ENCODE measurements at places on chromosomes 2 and 18. TPM values are rescaled to one million over a fixed set of nuclear protein-coding genes. Genes with fewer than 3 reads are reported as not detected.

- no peak for DNase-seq
Observed at GRCh38 chr18:63177919-63178821, 141.4 kb downstream of the BCL2 start.

DNA sequence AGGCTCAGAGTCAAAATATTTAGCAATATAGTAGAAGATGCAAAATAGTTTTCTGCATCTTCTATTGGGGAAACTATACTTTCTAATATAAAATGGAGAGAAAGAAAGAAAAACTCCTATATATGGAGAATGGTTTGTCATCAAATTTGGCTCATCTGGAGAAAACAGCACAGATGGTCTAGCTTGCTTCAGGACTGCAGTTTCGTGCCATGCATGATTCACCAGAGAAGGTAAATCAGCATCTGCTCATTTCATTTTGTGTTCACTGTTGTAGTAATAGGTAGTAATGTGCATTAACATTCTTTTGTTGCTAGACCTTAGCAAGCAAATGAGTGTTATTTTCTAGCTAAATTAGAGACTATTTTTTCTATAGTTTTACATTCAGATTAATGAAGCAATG is 179.0 kb downstream of the ASXL3 start:
- no peak for DNase-seq

DNA sequence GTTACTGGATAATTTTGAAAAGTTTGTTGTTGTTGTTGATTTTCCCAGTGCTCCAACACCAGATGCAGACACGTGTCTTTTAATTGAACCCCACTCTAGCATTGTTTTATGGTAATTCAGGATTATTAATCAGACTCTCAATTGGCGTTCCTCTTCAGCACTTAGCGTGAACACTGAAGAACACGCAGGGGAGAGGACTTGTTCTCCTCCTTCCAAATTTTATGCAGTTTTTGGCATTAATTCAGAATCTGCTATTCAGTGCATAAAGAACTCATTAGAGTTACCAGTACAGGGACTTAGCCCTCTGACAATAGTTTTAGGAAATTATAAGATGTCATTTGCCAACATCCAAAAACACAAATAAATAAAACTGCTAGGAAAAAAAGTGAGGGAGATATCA is 75.5 kb downstream of the SNTG2 start:
- DNase-seq = no peak

The GKN1 gene
- not detected for total RNA-seq

The ABCG8 gene
- total RNA-seq = 0.27 TPM

DNA sequence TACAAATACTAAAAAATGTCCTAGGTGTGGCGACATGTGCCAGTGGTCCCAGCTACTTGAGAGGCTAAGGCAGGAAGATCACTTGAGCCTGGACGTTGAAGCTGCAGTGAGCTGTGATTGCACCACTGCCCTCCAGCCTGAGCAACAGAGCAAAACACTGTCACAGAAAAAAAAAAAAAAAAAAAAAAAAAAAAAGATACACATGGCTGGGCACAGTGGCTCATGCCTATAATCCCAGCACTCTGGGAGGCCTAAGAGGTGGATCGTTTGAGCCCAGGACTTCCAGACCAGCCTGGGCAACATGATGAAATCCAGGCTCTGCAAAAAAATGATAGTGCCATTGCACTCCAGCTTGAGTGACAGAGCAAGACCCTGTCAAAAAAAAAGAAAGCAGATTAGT is 13.7 kb downstream of the KANSL1L start:
- DNase-seq = no peak

DNA sequence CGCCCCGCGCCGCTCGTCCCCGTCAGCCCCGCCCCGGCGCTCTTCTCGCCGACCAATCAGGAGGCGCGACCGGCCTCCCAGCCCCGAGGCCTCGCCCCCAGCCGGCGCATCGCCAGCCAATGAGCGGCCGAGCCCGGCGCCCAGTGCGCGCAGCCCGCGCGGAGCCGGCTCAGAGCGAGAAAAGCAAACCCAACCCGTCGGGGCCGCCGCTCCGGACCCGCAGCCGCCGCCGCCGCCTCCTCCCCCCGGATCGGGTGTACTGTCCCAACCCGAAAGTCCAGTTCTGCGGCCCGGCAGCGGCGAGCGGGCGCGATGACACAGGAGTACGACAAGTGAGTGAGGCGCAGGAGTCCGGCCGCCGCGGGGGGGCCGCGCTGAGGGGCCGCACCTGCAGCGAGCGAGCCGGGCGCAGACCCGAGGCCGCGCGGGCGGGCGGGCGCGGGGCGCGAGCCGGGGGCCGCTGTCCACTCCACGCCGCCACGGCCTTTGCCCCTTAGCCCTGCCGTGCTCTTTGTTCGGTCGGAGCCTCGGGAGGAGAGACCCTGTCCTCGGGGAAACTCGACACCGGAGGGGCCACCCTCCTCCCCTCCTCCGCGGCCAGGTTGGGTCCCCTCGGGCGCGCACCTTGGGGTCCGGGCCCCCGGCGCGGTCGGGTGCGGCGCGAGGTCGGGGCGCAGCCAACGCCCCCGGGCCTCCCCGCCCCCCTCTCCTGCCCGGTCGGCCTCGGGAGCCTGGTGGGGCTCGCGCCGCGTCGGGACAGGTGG is at the start of gene GRHL1:
GRHL1 (plus strand) TSS at position 172 of the 764 bp plus-strand sequence; CDS start at position 313, 141 bp downstream.
- peak; percentile 99 for DNase-seq

GRCh38 chr2:83615511-83615910 is 843.6 kb downstream of the SUCLG1 start:
- no peak for DNase-seq

The SLC19A3 gene
- 1.8 TPM for total RNA-seq

DNA sequence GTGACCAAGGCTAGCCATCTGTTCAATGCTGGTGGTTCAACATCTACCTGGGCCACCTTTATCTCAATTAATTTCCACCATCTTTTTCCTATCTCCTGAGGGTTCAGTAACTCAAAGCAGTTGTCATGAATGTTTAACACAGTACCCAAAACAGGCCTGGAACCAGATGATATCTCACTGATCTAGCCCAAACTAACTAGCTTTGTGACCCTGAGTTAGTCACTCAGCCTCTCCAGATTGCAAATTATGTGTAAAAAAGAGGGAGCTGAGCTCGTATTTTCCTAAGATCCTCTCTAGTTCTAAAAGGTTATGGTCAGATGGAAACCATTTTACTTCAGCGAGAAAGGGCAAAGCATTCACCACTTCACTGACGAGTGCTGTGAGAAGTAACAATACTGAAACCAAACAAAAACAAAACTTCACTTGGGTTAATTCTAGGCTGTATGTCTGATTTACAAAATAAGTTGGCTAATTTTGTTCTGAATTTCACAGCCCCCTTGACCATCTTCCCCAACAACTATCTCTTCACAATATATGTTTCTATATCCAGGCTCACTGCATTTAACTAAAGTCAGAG is 14.8 kb downstream of the SPRED2 start:
- no peak for DNase-seq

The CHST9 gene
- total RNA-seq = 6.8 TPM

The MOCOS gene
- total RNA-seq = 0.09 TPM

GRCh38 chr2:217269701-217270484 is 410.0 kb upstream of the TNP1 start:
- DNase-seq = no peak

The THOC1 gene
- total RNA-seq = 135 TPM

DNA sequence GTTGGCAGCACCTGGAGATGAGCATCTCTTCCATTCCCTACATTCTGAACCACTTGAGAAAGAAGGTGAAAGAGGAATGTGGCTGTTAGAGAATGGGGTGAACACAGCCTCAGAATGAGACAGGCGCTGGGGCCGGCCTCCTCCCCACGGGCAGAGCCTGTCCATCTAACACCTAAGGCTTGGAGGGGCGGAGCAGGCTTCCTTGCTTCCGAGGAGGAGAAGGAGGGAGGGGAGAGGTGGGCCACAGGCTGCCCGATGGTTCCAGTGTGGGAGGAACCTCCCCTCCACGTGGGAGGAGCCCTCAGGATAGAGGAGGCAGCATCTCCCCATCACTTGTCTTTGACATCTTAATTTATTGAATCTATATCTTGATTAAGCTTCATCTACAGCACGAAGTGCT is 68.6 kb downstream of the CIB4 start:
- no peak for DNase-seq

The CERKL gene
- 47.5 TPM for total RNA-seq

The CMPK2 gene
- total RNA-seq = 7.0 TPM

DNA sequence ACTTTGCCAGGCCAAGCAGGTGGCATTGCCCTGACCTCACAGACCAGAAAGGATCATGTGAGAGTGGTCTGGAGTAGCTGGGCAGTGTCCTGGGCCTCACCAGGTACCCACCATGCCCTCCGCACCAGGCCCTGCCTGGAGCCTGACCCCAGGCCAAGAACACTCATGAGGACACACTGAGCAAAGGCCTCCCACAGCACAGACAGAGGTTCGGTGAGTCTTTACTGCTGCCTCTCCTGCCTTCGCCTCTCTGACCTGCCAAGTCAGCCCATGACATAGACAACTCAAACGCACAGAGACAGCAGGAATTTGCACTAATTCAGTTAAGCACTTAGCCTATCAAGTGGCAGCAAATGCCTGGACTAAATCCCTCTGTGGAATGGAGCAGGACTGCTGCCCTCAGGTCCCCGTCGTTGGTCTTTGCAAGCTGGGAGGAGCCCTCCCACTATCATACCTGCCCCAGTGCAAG is 62.5 kb downstream of the RHOB start:
- no peak for DNase-seq

DNA sequence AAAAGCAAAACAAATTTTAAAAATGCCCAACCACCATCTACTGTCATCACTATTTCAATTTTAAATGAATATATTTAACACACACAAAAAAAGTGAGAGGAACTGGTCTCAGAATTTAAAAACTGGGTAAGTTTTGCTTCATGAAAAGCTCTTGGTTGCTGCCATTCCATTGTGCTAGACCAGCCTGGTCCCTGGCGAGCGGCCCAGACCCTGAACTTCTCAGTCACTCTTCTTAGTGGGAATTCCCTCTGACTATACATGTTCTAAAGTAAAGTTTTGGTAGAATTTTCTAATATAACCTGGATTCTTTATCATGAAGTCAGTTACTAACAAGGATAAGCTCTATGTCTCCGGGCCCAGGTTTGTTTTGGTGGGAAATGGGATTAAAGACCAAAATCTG is 34.8 kb upstream of the TMEM177 start:
- DNase-seq = no peak

GRCh38 chr2:119264781-119265692 is 41.4 kb downstream of the STEAP3 start:
- peak; percentile 64 for DNase-seq

The LHCGR gene
- total RNA-seq = 1.5 TPM

DNA sequence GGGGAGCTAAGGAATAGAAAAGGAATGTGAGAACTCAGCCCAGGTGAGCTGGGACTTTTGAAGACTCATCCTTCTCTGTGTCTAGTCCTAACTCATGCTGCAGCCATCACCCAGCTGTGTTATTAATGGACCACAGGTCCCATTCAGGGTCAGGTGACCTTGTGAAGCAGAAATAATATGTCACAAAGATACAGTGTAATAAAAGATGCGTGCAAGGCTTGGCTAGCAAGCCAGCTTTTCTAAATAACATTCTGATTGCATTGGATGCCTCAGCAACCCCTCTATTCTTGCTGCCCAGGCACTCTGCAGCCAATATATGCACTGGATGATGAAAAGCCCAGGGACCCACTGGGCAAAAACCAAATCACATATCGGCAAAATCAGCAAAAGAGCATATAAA is 393.1 kb upstream of the PIK3C3 start:
- no peak for DNase-seq

- DNase-seq = no peak
Observed at GRCh38 chr2:8030573-8031303, 651.1 kb upstream of the ID2 start.

DNA sequence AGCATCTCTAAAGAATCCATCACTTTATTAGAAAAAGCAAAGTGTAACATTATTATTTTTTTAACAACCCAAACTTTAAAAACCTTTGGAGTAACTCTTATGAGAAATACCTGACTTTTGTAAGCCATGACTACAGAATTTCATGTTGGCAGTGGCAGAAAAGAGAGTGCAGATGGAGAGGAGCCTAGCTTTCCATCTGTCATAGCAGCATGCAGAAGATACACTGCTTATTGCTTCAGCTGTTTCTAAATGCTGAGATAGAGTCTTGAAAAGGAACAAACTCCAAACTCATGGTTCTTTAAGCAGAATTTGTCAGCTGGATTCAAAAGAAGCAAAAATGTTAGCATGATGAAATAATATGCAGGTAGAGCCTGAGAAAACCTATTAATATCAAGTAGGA is 1130.3 kb downstream of the DPP10 start:
- DNase-seq = no peak

DNA sequence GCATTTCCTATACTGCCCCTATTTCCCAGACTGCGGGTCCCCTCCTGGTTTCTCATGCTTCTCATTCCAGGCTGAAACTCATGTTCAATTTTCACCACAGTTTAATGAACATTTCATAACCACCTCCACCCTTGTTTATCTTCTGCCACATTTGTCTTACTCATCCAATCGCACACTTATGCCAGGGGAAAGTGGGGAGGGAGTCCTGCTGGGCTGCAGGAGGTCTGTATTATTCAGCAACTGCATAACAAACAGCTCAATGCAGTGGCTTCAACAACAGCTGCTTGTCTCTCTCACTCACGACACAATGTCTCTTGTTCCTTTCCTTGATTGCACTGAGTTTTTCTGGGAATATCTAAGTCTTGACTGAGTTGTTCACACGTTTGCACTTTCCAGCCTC is 106.0 kb downstream of the ZNF519 start:
- no peak for DNase-seq

- no peak for DNase-seq
Observed at GRCh38 chr2:136131961-136132824, 14.2 kb upstream of the CXCR4 start.

GRCh38 chr2:124523096-124523495 is 498.0 kb downstream of the CNTNAP5 start:
- DNase-seq = no peak
